ENCODE measurements at places on chromosomes 7 and 10.
A peak's percentile ranks its signal among the peaks of the same experiment; 100 is the strongest.

DNA sequence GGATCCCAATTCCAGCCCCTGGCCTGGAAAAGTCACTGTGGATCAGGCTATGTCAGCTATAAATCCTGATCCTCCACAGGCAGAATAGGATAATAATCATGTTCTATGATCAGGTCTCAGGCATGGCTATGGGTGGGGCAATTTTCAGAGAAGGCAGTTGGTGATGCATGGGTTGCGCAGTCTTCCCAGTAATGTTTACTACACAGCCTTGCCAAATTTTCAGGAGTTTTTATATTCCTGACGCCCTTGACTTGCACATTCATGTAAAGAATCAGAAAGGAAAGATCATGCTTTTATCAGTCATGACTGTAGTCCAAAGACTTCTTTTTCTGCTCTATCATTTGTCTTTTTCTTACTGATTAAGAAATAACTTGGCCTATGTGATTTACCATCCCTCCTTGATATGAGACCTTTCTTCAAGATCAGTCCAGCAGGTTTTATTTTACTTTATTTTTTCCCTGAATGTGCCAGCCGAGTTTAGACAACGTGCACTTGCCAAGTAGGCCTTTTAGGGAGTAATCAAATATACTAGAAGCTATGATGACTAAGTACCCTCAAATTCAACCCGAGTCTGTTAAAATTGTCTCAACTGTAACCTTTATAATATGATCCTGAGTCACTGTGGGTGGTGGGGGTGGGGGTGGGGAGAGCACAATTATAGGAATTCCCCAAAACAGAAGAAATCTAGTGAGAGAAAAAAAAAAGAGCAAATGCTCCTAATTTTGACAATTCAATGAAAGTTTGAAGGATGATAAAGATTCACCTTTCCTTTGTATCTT, 31.9 kb downstream of the ARL4A start:
- DNase-seq: peak; percentile 85

DNA sequence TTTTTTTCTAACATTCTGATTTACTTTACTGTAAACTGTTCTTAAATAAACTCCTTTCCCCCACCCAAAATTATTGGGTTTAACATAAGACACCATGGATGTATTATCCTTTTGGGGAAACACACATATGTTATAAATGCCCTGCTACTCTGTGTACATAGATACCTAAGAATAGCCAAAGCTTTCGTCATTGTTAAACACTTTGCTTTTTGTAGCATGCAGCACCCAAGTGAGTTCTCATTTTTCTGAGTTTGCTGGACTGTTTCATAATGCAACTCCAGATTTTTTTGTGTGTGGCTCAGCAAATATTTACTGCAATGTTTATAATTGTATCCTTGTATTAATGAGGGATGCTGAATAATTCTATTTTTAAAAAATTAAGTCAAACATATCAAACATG, 86.9 kb downstream of the VTI1A start:
- no peak for DNase-seq

DNA sequence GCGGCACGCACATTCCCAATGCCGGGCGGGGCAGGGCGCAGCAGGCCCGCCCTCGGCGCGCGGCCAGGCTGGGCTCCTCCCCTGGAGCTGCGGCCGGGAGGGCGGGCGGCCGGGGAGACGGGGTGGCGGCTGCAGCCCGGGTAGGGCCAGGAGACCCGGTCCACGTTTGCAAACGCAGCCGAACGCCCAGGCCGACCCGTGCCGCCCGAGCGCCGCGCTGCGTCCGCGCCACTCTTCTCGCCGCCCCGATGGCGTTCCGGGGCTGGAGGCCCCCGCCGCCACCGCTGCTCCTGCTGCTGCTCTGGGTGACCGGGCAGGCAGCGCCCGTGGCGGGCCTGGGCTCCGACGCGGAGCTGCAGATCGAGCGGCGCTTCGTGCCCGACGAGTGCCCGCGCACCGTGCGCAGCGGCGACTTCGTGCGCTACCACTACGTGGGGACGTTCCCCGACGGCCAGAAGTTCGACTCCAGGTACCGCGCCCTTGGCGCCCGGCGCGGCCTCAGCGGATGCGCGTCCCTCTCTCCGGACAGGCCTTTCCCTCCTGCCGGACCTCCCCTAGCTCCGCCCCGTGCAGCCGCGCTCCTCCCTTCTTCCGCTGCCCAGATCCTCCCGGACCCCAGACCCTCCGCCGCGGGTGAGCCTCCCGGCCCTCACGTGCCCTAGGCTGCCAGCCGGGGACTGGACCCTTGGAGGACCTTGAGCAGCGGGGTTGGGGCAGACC, at the start of gene FKBP9:
TSS of gene FKBP9 (plus strand) at position 115 of the 720 bp plus-strand sequence. CDS start at position 249, 134 bp downstream.
- peak; percentile 85 for DNase-seq

GRCh38 chr10:58107506-58107905, 160.2 kb downstream of the IPMK start:
- DNase-seq: peak; percentile 90

- DNase-seq: peak; percentile 55
These were observed 118.2 kb downstream of the CDK6 start for GRCh38 chr7:92717993-92718716.

GRCh38 chr7:128928882-128929788, 8.6 kb upstream of the IRF5 start:
- no peak for DNase-seq

- no peak for DNase-seq
These were observed 112.7 kb downstream of the TCERG1L start for GRCh38 chr10:131198843-131199242.

GRCh38 chr7:21149809-21150208, 278.1 kb upstream of the SP4 start:
- no peak for DNase-seq

DNA sequence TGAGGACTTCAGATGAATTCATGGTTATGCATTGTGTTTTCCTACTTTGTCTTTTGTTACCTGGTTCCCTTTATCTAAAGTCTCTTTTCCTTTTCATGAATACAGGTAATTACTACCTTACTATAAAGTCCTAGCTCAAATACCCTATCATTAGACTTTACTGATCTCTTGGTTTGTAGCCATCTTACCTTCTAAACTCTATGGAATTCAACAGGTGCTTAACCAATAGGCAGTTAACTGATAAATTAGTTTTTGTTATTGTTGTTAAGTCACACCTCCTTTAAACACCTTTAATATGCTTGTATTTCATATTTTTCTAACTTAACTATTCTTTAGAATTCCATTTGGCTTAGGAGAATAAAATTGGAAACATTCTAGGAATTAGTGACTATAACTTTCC, 30.7 kb downstream of the PLCE1 start:
- DNase-seq: no peak

- no peak for DNase-seq
These were observed 119.2 kb downstream of the ADCYAP1R1 start for GRCh38 chr7:31171216-31171785.

All from cardiac fibroblast (primary cell).